Astrocyte (in vitro differentiated cells and primary cell): ENCODE measurements at places on chromosomes 16 and 17. TPM values are rescaled to one million over a fixed set of nuclear protein-coding genes. Genes with fewer than 3 reads are reported as not detected.

The CDT1 gene
- total RNA-seq, result 3.7 and 4.7 TPM in 2 replicates

The KRTAP17-1 gene
- total RNA-seq, result not detected in 2 replicates

DNA sequence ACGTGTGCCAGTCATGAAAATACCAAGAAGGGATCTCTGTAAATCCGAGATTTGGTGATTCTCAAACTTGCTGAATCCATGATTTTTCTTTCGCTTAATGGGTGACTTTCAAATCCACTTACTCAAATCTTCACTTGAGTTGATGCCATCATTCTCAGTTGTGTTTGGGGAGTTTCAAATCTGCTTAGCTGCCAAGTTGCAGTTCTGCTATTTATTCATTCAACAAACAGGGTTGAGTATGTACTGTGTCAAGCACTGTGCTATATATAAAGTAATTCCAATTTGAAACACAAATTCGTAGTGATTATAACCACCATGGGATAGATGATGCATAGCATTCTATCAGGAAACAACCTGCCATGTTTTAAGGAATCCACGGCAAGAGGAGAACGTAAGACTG lies 394.3 kb downstream of the CDH13 start:
- no peaks in the 10 kb centered on the region for H3K27me3 ChIP-seq
- no peak overlapping the region for H3K27ac ChIP-seq
- no peak overlapping the region for H3K4me3 ChIP-seq
- no peaks in the 10 kb centered on the region for H3K4me1 ChIP-seq

DNA sequence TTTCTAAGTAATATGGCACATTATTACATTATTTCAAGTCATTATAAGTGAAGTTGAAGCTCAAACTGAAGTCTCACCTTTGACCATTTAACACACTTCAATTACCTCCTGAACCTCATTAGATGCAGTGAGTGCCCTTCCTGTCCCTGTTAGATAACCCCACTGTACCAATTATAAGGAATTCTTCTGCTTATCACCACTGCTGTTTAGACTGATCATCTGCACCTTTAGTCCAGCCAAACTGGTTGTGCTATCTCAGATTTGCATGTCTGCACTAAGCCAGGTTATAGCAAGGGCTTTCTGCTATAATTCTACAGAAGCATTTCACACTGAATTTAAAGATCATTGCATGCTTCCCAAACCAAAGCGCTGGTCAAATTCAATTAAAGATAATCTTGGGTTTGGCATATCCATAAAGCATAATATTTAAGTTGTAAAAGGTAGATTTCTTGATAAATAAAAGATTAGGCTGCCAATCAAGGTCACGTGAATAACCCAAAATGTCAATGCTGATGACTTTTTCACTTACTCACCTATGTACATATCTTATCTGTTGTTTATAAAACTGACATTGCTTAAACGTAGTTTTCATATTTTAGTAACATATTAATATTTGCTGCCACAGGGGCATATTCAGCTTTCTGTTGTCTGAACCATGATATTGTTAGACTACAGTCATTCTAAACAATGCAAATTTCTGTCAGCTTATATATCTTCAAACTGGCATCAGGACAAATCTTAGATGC lies 11.9 kb downstream of the ITFG1 start:
- H3K4me1 ChIP-seq, result no peaks in the 10 kb centered on the region
- no peak overlapping the region for H3K4me3 ChIP-seq
- H3K27ac ChIP-seq, result no peak overlapping the region
- no peak for DNase-seq
- no peaks in the 10 kb centered on the region for H3K27me3 ChIP-seq

The CBFA2T3 gene
- total RNA-seq, result 2.2 and 2.4 TPM in 2 replicates

The ETV4 gene
- 10.6 and 11.4 TPM in 2 replicates for total RNA-seq

The ZFPM1 gene
- total RNA-seq, result 8.0 and 8.6 TPM in 2 replicates

DNA sequence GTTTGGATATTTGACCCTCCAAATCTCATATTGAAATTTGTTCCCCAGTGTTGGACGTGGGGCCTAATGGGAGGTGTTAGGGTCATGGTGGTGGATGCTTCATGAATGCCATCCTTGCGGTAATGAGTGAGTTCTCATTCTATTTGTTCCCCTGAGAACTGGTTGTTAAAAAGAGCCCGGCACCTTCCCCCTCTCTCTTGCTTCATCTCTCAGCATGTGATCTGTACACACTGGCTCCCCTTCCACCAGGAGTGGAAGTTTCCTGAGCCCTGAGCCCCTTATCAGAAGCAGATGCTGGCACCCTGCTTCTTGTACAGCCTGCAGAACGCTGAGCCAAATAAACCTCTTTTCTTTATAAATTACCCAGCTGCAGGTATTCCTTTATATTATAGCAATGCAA lies 25.6 kb downstream of the PIK3R6 start:
- no peak overlapping the region for H3K27ac ChIP-seq
- no peak overlapping the region for H3K4me3 ChIP-seq
- H3K27me3 ChIP-seq, result peaks cover 2% of the 10 kb centered on the region
- no peaks in the 10 kb centered on the region for H3K4me1 ChIP-seq
- H3K36me3 ChIP-seq, result no peaks in the 10 kb centered on the region

DNA sequence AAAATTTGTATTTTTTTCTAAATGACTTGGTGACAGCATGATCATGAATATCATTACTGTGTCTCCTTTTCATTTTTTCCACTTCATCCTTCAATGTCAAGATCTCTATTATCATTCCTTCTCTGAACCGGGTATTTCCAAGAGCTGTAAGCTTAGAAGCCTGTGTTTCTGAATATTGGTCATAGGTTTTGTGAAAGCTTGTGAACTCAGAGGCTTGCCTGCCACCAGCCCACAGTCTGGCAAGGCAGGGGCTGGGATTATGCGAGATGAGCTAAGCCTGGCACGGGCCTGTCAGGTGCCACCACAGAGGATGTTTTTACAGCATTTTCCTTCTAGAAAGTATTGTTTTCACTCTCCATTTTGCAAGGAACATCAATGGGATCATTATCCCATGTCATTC lies 92.8 kb downstream of the MYH10 start:
- peaks cover 77% of the 10 kb centered on the region for H3K36me3 ChIP-seq
- no peak overlapping the region for H3K4me3 ChIP-seq
- H3K27ac ChIP-seq, result no peak overlapping the region
- no peaks in the 10 kb centered on the region for H3K4me1 ChIP-seq
- no peak for DNase-seq
